ENCODE measurements at places on chromosomes 1 and 21.

DNA sequence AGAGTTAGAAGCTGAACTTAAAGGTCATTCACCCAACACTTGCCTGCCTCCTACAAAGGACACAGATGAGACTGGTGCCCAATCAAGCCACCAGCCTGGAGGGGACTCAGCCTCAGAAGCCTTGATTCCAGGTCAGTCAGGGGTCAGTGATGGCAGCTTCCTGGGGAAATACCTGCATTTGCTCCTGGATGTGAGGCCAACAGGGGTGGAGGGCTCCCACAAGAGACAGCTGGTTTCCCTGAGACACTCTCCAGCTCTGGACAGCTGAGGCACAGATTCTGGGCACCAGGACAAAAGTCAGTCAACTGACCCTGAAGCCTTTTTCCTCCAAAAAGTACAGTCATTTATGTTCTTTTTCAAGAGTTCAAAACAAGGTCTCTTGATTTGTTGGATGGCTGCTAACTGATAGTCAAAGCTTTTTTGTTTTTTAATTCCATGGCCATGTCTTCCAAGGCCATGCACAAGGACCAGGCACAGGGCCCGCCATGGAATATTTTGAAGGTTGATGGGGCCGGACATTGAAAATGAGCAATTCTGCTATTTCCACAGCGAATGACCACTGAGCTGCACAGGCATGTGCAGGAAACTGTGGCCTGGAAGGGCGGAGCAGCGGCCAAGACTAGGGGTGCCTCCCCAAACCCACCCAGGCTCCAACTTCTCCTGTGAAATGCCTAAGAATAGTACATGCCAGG, 1.8 kb downstream of the C2CD2 start:
- DNase-seq = no peak

DNA sequence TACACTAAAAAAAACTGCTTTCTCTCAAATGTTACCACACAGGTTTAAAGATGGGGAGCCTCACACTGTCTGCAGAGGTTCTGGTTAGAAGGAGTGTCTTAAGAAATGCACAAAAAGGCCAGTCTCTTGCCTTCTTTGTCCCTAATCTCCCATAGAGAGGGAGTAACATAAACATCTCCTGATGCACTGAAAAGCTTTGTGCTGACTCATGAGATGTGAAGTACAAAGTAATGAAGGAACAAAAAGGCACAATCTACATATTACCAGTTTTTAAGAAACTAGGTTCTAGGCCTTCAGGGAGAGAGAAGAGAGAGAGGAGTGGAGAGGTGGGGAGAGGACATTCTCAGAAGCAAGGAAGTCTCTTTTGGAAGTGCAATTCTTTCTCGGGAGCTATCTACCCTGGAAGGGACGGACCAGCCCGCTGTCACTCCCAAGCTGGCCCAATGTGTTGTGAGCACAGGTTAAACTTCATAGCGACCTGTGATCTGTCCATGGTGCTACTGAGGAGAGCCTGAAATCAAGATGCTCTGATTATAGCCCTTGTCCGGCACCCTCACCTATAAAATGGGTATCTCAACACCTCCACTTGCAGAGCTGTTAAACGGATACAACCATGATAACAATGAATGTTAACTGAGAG, 458.1 kb downstream of the DISC1 start:
- DNase-seq = no peak

GRCh38 chr1:26035203-26035958, 10.5 kb downstream of the SLC30A2 start:
- peak; percentile 95 for DNase-seq

GRCh38 chr1:224256640-224257039, 73.3 kb downstream of the NVL start:
- no peak for DNase-seq

- no peak for DNase-seq
These were observed 105.5 kb downstream of the CRYAA start for GRCh38 chr21:43274022-43274945.

GRCh38 chr1:54975356-54976108, 4.9 kb upstream of the TMEM61 start:
- peak; percentile 32 for DNase-seq

- no peak for DNase-seq
These were observed 98.2 kb downstream of the CACHD1 start for GRCh38 chr1:64568171-64568450.

DNA sequence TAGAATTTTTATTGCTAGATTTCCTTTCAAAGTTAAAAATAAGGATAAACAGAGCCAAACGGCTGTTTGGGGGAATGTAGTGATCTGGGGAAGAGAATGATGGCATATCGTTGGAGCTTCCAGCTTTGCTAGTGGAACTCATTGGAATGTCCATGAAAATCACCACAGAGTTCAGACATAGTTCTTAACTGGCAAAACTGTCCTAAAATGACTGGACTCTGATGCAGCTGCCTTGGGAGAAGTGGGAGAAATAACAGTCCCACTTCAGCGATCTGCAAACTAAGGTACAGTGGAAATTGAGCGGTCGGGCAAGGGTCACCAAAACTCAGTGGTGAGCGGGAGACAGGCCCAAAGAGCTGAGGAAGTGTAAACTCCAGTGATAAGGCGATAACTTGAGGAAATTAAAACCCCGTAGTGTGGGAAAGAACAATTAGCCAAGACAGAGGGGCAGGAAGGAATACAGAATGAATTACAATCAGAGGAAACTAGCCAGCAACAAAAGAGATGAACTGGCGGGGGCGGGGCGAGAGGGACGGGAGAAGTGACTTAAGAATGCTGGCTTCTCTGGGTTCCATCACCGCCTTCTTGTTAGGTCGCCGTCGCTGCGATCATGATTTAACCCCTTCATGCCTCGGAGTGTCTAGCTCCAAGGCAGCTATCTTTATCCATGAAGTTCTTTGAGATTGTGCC, 89.8 kb upstream of the ARHGAP29 start:
- no peak for DNase-seq

DNA sequence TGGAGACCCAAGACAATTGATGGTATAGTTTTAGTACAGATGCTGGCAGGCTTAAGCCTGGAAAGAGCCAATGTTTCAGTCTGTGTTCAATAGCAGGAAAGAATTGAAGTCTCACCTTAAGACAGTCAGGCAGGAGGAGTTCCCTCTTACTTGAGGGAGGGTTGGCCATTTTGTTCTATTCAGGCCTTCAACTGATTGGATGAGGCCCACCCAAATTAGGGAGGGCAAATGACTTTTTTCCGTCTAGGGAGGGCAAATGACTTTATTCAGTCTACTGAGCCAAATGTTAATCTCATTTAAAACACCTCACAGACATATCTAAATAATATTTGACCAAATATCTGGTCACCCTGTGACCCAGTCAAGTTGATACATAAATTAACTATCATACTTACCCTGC, 31.4 kb upstream of the ELAVL4 start:
- DNase-seq = no peak

GRCh38 chr1:19372602-19373001, 60.5 kb downstream of the SLC66A1 start:
- DNase-seq = no peak

DNA sequence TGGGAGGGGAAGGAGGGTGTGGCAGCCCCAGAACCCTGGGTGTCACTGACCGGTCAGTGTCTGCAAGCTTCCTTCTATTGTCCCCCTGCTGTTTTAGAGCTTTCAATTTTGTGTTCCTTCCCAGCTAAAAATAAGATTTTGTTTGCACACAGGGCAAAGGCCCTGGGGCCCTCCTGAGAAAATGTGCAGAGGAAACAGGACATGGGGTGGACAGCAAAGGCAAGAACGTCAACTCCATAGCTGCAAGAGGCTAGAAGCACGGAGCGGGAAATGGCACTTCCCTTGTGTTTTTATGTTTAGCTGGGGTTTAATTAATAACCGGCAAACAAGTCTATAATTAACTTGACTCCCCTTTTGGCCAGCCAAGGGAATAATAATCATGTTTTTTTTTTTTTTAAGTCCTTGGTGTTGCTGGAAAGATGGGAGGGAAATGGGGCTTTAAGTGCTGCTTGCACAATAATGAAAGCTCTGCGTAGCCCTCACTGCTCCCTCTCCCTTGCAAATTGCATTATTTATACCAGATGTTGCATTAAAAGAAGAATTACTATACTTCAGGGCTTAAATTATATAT, 261.4 kb upstream of the USP24 start:
- peak; percentile 61 for DNase-seq

GRCh38 chr1:12580054-12580887, 37.7 kb downstream of the DHRS3 start:
- DNase-seq = no peak

DNA sequence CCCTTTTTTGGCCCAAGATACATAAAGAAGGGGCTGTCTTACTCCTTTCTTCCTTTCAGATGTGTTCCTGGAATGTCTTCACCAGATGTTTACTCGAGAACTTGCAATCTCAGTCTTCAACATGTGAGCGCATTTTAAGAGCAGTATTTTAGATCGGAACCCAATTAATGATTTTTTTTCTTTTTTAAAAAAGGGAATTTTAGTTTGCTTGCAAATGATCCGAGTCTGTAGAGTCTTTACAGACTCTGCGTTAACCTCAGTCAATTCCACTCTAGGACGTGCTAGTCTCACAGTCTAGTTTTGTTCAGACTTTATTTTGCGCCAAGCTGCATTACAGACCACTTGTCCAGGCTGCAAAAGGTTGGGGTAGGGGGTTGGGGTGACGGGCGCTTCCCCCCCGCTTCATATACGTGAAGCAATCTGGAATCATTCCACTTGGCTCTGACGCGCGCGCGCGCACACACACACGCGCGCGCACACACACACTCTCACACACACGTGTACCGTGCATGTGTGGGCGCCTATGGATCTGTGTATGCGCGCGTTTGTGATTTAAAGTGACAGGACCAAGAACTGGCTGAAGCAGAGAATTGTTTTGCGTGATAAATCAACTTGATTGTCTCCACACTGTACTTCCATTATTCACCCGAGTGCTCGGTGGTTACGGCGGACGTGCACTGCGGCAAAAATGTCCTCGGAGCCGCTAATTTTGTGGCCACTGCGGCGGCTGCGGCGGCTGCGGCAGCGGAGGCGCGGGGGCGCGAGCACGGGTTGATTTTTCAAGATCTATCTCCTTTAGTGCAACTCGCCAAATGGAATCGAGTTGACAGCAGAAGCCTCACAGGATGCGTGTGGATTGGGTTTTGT, 25.6 kb upstream of the NFIA start:
- DNase-seq = peak; percentile 43

DNA sequence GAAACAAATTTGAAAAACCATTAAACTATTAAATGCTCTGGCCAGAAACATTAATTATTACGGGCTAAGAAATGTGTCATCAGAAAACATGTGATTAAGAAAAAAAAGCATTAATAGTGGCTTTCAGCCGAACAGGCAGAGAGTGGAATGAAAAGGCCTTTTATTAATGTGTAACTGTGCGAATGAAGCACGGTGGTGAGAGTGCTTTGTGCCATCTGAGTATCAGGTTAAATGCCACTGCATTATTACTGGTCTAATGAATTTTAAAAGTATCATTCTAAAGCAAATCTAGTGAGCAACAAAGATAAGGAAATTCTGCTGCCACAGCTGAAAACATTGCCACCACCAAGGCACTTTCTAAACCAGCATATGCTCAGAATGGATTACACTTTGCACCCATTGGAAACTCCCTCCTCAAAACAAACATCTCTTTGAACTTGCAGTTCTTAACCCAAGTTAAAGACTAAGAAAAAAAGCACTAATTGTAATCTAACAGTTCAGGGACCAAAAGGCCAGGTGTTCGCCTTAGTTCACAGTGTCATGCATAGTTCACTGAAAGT, 30.0 kb upstream of the SSX2IP start:
- no peak for DNase-seq

DNA sequence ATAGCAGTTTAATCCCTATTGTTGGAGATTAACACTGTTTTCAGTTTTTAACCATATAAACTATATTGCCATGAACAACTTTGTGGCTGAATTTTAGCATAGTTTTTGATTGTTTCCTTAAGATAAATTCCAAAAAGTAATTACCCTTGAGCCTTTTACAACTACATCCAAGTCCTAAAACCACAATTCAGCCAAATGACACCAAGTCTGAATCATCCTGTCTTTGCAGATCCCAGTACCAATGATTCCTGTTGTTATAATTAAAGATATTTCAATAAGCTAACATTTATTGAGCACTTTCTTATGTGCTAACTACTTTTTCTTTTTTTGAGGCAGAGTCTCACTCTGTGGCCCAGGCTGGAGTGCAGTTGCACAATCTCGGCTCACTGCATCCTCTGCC, 35.6 kb downstream of the IL23R start:
- DNase-seq = no peak

DNA sequence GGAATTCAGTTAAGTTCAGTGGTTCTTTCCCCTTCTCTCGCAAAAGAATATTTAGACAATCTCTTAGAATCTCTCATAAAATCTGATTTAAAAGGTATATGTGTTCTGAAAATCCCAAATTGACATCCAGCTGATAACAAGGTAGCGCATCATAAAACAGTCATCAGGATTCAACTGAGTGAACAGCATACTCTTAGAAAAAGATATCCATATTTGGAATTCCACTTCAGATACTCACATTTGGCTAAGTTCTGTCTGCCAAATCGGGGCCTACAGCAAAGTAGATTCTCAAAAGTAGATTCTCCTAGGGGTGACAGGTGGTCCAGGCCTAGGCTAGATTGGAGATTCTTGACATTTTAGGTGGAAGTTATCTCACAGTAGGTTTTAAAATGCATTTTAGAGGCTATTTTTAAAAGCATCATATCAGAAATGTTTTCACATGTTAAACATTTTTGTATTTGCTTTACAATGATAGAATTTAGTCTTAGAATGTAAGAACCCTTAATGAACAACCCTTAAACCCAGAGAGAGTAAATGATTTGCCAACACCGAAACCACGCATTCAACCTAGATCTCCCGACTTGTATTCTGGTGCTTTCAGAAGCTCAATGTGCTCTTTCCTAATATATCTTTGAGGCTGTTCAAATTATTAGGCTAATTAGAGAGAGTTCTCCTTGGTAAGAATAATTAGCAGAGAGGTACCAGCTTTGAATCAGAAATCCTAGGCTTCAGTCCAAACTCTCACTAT, 318.9 kb downstream of the LMO4 start:
- no peak for DNase-seq

GRCh38 chr1:36034692-36035091, 49.2 kb upstream of the TEKT2 start:
- no peak for DNase-seq

DNA sequence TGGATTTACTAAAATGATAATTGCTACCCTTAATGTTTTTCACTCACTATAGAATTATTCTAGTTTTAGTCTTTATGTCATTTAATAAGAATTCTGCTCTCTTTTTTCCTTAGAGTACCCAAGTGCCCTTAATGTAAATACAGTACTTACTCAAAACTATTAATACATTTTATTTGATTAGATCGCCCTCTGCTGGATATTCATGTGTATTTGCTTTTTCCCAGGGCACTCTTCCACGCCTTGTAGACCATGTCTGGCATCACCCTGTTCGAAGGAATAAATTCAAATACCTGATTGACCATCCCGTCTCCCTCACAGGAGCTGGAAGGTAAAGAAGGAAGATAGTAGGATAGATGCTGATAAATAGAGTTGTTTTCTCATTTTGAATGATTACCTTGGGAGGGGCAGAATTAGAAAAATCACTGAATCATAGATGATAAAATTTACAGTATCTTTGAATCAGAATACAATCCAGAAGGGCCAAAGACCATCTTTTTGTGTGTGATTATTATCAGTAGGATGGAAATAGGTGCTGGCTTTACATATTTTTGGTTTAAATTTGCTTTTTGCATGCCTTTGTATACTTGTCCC, 4.1 kb downstream of the AXDND1 start:
- peak; percentile 58 for DNase-seq

Measured in NCI-H1105 (cell line).